Small intestine (tissue), 16 donors: ENCODE measurements at places on chromosomes 2 and 18. TPM values are rescaled to one million over a fixed set of nuclear protein-coding genes. Genes with fewer than 3 reads are reported as not detected.

The ABCB11 gene
- polyA plus RNA-seq: not detected

The NRP2 gene
- 0.81 TPM for polyA plus RNA-seq

The GPR155 gene
- polyA plus RNA-seq: 1.8 TPM

The SPEG gene
- polyA plus RNA-seq: 6.0 TPM

DNA sequence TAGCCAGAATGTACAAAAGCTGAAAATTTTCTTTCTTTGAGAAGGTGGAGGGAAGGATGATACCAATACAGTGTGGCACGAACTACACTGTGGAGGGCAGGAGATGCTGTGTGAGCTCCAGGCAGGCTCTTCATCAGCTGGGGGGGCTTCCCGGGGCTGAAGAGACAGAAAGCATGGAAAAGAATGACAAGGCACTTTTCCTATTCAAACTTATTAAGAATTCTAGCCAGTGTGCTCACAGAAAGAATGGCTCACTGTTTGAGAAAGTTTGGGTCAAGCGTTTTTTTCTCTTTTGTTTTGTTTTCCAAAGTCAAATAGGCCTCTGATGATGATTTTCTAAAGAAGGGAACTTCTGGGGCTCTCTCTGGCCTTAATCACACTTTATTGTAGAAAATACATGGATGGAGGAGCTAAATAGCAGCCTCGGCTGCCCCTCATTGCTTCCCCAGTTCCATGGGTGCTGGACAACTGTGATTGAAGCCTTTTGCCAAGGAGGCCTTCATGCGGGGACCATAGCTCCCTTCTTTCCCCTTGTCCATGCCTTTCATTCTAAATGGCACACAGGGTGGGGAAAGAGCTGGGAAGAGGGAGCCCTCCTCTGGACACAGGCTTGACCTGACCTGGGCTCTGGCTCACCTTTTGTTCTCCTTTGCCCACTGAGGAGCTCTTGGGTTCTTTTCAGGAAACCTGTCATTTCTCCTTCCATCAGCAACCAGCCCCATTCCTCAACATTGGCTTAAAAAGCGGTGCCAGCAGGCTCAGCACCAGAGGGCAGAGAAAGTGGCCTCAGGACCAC lies 130.6 kb downstream of the TDRD15 start:
- no peak overlapping the region for H3K27ac ChIP-seq
- H3K27me3 ChIP-seq: no peaks in the 10 kb centered on the region
- no peaks in the 10 kb centered on the region for H3K4me1 ChIP-seq
- no peaks in the 10 kb centered on the region for H3K36me3 ChIP-seq

- no peak for DNase-seq
- no peak overlapping the region for H3K27ac ChIP-seq
- H3K4me1 ChIP-seq: no peaks in the 10 kb centered on the region
- no peaks in the 10 kb centered on the region for H3K27me3 ChIP-seq
- no peaks in the 10 kb centered on the region for H3K36me3 ChIP-seq
These were observed 42.9 kb upstream of the CREG2 start for GRCh38 chr2:101430156-101430555.

DNA sequence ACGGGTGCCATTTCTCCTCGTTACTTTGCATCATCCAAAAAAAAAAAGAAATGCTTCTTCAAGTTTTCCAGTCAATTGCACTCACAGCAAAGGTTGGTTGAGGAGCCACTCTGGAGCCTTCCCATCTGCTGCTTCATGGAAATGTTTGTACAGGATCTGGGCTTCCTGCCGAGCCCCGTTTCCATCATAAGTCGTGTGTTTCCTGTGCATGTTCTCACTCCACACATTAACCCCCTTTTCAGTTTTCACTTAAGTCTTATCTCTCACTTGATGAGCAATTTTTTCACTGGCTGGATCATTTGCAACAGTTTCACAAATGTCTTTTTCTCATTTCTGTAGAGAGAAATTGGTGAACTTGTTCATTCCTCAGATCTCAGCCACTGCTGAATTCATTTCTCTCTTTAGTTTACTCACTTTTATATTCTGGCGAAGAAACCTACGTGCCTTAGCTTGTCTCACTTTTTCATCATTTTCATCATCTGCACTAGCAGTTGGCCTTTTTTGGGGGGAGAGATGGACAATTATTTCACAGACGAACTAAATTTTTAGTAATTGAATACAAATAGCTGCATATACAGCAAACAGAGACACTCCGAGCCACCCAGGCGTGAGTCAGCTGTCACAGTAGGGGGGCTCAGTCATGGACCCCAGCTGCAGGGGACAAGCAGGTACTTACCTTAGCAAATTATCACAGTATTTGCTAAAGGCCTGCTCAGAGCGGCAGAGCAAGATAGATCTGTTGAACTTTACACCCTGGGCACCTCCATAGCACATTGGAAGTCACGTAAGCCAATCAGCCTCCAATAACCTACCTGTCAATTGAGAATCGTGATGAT lies 750.8 kb upstream of the ID2 start:
- no peak overlapping the region for H3K4me3 ChIP-seq
- no peaks in the 10 kb centered on the region for H3K27me3 ChIP-seq
- no peaks in the 10 kb centered on the region for H3K36me3 ChIP-seq
- no peak overlapping the region for H3K27ac ChIP-seq
